ENCODE measurements at places on chromosomes 1 and 21. TPM values are rescaled to one million over a fixed set of nuclear protein-coding genes. Genes with fewer than 3 reads are reported as not detected.

- peaks cover 45% of the 10 kb centered on the region for H3K36me3 ChIP-seq
- no peak overlapping the region for H3K27ac ChIP-seq
- H3K4me1 ChIP-seq = no peaks in the 10 kb centered on the region
- DNase-seq = no peak
- H3K27me3 ChIP-seq = no peaks in the 10 kb centered on the region
- H3K4me3 ChIP-seq = no peak overlapping the region
Observed at GRCh38 chr21:42552407-42553336, 39.0 kb downstream of the SLC37A1 start.

GRCh38 chr1:229621663-229622062, 4.3 kb downstream of the TAF5L start:
- H3K36me3 ChIP-seq = peaks cover 3% of the 10 kb centered on the region
- no peak overlapping the region for H3K4me3 ChIP-seq
- H3K4me1 ChIP-seq = peaks cover 31% of the 10 kb centered on the region
- DNase-seq = no peak

DNA sequence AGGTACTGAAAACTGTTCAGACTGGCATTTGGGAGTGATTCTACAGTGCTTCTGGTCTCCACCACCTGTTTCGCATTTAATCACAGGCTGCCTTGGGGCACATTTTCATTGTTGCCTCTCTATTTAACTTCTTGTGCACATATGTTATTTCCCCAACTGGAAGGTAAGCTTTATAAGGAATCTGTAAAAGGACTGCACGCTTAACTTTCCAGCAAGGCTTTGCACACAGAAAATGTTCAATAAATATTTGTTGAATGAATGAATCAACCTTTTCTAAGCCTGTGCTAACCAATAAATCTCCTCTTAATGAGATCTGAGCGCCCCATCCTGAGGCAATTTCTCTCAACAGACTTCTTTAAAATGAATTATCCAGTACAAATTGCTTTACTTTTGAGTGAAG, 84.3 kb upstream of the ARHGAP29 start:
- no peak overlapping the region for H3K4me3 ChIP-seq
- no peaks in the 10 kb centered on the region for H3K4me1 ChIP-seq
- H3K27me3 ChIP-seq = peaks cover 2% of the 10 kb centered on the region
- no peak overlapping the region for H3K27ac ChIP-seq
- no peak for DNase-seq

DNA sequence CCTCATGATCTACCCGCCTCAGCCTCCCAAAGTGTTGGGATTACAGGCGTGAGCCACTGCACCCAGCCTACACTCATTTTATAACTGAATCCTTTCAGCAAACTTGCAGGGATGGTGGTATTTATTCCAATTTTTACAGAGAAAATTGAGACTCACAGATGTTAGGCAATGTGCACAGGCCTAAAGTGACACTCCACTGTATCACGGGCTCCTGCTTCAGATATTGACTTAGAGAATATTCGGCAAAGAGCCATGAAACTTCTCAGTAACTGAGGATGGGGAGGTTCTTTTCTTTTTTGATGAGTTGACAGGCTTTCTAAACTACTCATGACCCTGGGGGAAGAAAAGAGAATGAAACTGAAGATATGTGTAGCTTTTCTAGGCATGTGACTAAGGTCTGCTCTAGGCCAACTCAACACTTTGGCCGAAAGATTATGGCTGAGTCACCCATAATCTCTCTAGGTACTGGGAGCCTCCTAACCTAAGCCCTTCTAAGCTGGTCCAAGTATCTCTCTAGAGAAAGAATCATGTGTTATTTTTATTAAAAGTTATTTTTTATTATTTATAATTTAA, 19.9 kb upstream of the PTCH2 start:
- no peak for DNase-seq
- H3K27ac ChIP-seq = no peak overlapping the region
- H3K27me3 ChIP-seq = no peaks in the 10 kb centered on the region
- no peak overlapping the region for H3K4me3 ChIP-seq
- H3K36me3 ChIP-seq = peaks cover 3% of the 10 kb centered on the region
- H3K4me1 ChIP-seq = no peaks in the 10 kb centered on the region

- no peak overlapping the region for H3K27ac ChIP-seq
- DNase-seq = no peak
- no peak overlapping the region for H3K4me3 ChIP-seq
- no peaks in the 10 kb centered on the region for H3K4me1 ChIP-seq
Observed at GRCh38 chr1:177246710-177247580, 76.2 kb downstream of the BRINP2 start.

DNA sequence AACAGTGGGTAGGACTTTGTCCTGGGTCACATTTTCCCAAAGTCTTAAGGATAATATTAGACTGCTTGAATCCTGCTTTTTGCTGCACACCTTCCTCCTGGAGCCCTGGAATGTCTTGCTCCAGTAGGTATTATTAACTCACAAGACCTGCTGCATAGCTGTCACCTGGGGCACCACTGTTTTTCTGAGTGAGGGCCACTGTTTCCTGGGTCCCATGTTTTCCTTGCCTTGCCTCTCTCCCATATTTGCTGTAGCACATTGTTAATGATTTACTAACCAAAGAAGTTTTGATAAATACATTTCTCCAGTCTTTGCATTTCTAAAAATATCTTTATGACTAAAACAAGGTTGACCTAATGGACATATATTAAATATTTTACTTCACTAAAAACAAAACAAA, 22.5 kb upstream of the FCAMR start:
- H3K27me3 ChIP-seq = peaks cover 17% of the 10 kb centered on the region
- no peaks in the 10 kb centered on the region for H3K36me3 ChIP-seq
- H3K4me3 ChIP-seq = no peak overlapping the region
- DNase-seq = no peak

DNA sequence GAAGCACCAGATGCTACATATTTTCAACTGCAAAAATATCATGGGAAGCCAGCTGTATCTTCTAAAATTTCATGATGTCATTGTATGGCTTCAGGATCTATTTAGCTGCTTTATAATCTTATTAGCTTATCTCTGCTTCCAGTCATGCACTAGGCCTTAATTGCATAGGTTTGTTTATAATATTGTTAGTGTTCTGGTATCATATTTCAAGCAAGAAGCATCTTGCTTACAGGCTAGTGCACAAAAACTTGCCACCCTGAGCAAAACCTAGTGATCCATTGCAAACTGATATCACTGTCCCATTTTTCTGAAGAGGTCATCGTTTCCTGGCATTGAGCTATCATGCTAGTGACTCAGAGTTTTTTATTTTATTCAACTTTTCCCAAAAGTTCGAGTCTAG, 15.7 kb upstream of the NRIP1 start:
- DNase-seq = no peak
- H3K4me3 ChIP-seq = no peak overlapping the region
- no peaks in the 10 kb centered on the region for H3K4me1 ChIP-seq
- no peaks in the 10 kb centered on the region for H3K36me3 ChIP-seq
- peaks cover 4% of the 10 kb centered on the region for H3K27me3 ChIP-seq

- no peaks in the 10 kb centered on the region for H3K36me3 ChIP-seq
- no peak for DNase-seq
- H3K4me3 ChIP-seq = no peak overlapping the region
Observed at GRCh38 chr1:11566042-11566850, 87.3 kb downstream of the DISP3 start.

DNA sequence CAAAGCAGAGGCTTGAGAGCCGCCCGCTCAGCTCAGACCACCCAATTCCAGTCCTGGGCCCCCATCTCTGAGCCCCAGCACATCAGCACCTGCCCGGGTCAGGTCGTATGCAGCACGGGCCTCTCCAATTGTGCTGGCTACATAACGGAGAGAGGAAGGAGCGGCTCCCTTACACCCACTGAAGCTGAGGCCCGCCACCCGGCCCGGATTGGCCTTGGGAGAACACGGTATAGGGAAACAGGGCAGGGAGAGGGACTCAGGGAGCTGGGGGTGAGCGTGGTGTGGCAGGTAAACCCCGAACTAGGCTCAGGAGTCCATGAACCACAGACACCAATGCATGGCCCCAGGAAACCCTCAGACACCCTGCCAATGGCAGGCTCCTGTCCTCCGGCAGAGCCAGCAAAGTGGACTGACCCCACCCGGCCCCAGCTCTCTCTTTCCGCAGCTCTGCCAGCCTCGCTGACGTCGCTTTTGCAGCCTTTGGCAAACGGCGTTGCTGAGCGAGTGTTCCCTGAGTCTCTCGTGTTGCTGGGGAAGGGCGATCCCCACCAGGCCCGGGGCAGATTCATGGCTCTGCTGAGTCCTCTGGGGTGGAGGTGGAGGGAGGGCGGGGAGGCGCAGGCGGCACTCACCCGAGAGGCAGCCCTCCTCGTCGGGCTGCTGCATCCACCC, 16.5 kb downstream of the MEGF6 start:
- no peaks in the 10 kb centered on the region for H3K27me3 ChIP-seq
- peaks cover 31% of the 10 kb centered on the region for H3K4me1 ChIP-seq
- no peak for DNase-seq
- no peak overlapping the region for H3K27ac ChIP-seq

- no peak overlapping the region for H3K27ac ChIP-seq
- H3K36me3 ChIP-seq = no peaks in the 10 kb centered on the region
- peak; percentile 40 for DNase-seq
- H3K27me3 ChIP-seq = no peaks in the 10 kb centered on the region
- H3K4me3 ChIP-seq = peak overlapping the region; percentile 28
Observed at GRCh38 chr1:226827458-226827857, 43.0 kb upstream of the PSEN2 start.

DNA sequence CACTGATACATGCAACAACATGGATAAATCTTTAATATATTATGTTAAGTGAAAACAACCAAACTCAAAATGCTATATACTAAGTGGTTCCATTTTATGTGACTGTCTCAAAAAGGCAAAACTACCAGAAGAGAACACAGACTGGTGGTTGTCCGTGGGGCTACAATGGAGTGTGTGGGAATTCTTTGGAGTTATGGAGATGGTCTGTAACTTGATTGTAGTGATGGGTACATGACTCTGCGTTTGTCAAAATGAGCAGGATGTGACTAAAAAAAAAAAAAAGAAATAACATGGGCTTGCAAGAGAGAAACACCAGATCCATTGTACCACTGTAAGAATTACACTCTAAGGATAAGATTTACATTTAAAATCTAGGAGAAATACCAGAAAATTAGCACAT, 52.2 kb upstream of the KIAA1614 start:
- H3K4me1 ChIP-seq = no peaks in the 10 kb centered on the region
- DNase-seq = no peak
- no peak overlapping the region for H3K27ac ChIP-seq
- peaks cover 15% of the 10 kb centered on the region for H3K36me3 ChIP-seq
- no peaks in the 10 kb centered on the region for H3K27me3 ChIP-seq
- H3K4me3 ChIP-seq = no peak overlapping the region

Gene GJC2
- total RNA-seq = 2.1 TPM

DNA sequence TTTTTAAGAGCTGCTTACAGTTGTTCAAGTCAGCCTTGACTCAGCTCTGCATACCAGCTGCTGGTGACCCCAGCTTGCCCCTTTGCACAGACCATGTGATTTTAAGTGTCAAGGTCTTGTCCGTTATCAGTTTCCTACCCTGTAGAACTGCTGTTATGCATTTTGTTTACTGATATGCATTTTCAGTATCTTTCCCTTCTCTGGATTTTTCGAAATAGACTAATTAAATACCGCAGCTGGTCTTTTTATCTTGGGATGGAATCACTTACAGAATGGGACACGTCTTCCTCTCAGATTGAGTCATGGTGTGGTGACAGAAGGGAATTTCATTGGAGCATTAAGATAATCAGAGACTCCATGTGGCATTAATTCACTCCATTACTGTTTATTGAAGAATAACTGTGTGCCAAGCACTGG, 145.6 kb downstream of the FMN2 start:
- H3K4me1 ChIP-seq = no peaks in the 10 kb centered on the region
- DNase-seq = no peak
- H3K27ac ChIP-seq = no peak overlapping the region

DNA sequence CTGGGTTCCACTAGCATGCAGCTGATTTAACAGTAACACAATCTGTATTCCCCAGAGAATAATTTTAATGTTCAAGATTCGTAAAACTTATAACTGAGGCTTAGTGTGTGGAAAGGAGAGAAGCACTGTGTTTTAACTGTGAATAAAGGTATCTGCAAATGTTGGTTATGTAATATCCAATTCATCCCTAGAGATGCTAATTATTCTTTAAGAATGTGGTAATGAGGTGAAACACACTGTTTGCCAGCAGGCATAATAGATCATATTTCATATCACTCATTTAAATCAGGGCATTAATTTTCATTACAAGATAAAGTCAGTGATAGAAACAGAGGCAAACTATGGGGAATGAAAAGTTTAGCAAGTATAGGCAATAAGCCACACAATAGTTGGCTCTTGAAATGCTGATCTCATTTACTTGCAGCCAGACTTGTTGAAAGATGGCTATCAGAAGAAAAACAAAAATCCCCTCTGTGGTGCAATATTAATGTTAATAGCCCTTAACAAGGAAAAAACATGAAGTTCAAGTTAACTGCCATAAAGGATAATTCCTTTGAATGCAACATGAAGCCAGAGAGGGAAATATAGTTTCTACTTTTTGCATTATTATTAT, 33.4 kb downstream of the HMCN1 start:
- no peak for DNase-seq
- no peak overlapping the region for H3K4me3 ChIP-seq
- H3K27ac ChIP-seq = no peak overlapping the region

Gene WDR64
- 0.67 TPM for total RNA-seq

Gene SMAP2
- total RNA-seq = 216 TPM

- H3K27ac ChIP-seq = no peak overlapping the region
- no peaks in the 10 kb centered on the region for H3K4me1 ChIP-seq
- no peak overlapping the region for H3K4me3 ChIP-seq
- no peaks in the 10 kb centered on the region for H3K36me3 ChIP-seq
- no peaks in the 10 kb centered on the region for H3K27me3 ChIP-seq
Observed at GRCh38 chr1:185636848-185637247, 97.3 kb upstream of the HMCN1 start.

- H3K27ac ChIP-seq = no peak overlapping the region
- H3K4me1 ChIP-seq = peaks cover 37% of the 10 kb centered on the region
- H3K4me3 ChIP-seq = peak overlapping the region; percentile 44
Observed at GRCh38 chr1:245153552-245154428, 995 bp upstream of the KIF26B start.

- no peak for DNase-seq
- no peaks in the 10 kb centered on the region for H3K4me1 ChIP-seq
- no peak overlapping the region for H3K27ac ChIP-seq
Observed at GRCh38 chr1:157110686-157111085, 11.1 kb upstream of the ETV3L start.

Gene ELF3
- 2.7 TPM for total RNA-seq

- no peak overlapping the region for H3K4me3 ChIP-seq
- H3K4me1 ChIP-seq = no peaks in the 10 kb centered on the region
- DNase-seq = no peak
- no peak overlapping the region for H3K27ac ChIP-seq
Observed at GRCh38 chr1:3053986-3054385, 15.0 kb upstream of the PRDM16 start.

GRCh38 chr1:40836283-40836682, 25.9 kb downstream of the CITED4 start:
- H3K36me3 ChIP-seq = no peaks in the 10 kb centered on the region
- no peaks in the 10 kb centered on the region for H3K27me3 ChIP-seq

DNA sequence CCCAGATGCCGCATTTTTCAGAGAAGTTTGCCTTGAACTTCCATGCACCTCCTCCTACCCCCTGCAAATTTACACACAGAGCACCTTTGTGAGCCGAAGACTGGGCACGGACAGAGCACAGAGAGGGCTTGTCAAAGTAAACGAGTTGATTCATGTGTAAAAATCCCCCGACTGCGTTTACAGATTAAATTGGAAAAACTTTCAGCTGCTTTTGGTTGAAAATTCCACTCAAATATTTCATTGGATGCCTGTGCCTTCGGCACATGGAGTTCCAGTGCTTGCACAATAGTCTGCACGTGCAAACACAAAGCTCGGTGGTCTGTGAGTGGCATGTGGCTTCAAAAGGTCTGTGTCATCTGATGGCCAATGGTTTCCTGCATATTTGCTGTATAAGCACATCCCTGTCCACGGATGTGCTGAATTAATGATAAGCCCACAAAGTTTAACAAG, 177.5 kb downstream of the SETD4 start:
- DNase-seq = no peak
- no peaks in the 10 kb centered on the region for H3K36me3 ChIP-seq
- H3K4me3 ChIP-seq = no peak overlapping the region
- H3K27me3 ChIP-seq = peaks cover 3% of the 10 kb centered on the region

Data from CD4-positive, alpha-beta T cell (primary cell).